NCI-H1092 (cell line): ENCODE measurements at places on chromosomes 16 and 17.

DNA sequence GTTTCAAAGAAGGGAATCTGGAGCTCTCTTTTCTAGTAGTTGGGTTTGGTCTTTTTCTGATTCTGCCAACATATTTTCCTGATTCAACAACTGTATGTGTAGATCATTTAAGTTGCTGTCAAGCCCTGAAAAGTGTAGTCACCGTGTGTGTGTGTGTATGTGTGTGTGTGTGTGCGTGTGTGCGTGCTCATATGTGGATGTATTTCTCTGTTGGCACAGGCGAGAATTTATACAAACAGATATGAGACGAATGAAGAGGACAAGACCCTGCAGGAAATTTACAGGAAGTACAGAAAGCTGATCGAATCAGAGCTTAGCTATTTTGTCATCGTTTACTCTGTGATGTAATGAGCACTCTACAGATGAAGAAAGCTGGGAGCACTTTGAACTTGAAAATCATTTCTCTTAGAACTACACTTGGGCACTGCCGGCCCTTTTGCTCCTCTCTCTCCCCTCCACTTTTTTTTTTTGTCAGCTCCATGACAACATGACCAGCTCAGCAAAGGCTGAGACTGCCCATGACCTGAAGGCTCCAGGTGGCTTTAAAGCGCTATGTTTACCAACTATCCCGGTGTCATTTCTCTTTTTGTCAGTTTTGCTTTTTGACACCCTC, 11.2 kb downstream of the FBXO39 start:
- DNase-seq: no peak

GRCh38 chr17:545156-545555, 169.5 kb downstream of the VPS53 start:
- no peak for DNase-seq

DNA sequence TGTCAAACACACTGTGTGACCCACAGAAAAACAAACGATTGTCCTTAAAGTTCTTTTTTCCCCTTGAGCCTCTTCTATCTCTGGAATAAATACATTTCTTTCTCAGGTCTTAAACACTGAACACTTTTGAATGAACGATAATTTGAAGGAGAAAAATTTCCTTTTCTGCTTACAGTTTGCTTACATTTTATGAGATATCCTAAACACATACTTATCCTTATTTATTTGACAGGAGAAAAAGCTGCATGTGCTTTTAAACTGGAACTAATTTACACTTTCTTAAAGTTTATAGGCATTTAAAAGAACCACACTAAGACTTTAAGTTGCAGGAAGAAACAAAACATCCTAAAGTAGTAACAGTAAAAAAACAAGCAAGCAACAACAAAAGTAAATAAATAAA, 4.7 kb upstream of the IGF2BP1 start:
- no peak for DNase-seq

DNA sequence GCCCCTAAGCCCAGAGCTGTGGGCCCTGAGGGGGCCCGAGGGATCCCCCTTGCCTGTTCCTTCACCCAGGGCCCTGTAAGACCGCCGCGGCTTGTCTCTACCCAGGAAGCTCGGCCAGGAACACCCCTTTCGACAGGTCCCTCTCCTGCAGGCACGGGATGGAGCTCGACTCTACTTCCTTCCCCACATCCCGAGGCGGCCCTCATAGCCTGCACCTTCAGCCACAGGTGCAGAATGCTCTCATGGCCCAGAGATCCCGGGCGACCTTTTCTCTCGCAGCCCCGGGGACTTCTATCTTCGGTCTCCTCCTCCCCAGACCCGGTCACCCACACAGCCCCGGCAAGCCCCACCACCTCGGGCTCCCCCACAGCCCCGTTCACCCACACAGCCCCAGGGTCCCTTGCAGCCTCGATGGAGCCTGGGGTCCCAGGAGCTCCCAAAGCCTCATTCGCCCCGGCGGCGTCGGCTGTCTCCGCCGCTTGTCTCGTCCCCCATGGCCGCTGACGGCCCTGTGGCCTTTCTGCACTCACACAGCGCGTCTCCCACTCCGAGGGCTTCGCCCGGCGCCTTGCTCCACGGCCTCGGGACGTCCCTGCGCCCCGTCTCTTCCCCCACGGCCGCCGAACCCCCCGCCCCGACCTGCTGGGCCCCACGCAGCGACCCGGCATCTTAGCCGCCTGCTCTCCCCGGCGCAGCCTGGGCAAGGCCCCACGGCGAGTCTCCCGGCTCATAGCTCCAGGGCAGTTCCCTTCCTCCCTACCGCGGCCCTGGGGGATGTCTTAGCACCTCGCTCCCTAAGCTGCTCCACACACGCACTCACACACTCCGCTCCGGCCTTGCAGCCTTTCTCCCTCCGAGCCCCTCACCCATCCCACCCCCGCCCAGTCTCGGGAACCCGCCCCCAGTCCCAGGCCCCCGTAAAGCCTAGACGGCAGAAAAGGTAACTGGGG, 650 bp downstream of the KIAA0753 start:
- no peak for DNase-seq

DNA sequence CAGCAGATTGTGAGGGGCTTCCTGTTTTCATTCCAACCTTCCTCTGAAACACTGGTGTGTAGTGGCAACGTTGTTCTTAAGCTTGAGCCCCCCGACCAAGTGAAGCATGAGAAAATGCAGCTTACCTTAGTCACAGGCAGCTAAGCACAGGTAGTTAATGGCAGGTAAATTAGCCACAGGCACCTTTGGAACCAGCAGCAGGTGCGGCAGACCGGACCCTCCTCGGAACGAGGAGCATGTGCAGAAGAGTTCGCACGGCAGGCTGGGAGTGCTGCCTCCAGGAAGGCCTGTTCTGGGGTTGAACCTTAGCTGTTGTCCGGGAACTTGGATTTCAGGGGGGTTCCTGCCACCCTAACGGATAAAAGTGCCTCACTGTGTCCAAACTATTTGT, 7.2 kb upstream of the IRF8 start:
- no peak for DNase-seq

DNA sequence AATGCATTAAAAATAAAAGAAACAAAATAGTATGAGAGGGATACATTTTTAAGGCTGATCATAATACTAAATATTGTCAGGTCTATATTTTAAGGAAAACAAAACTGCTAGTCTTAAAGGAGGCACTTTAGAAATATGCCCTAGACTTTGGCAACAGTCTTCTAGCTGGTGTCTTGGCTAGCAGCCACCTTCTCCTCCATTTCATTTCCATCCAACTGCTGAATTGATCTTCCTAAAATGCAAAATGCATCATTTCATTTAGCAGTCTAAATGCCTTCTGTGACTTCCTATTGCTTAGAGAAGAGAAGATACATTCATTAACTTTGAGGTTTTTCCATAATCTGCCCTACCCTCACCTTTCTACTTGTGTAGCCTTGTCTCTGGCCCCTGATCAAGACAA, 1404.1 kb downstream of the CDH11 start:
- DNase-seq: no peak

GRCh38 chr16:70753228-70753627, 47.7 kb downstream of the VAC14 start:
- no peak for DNase-seq

DNA sequence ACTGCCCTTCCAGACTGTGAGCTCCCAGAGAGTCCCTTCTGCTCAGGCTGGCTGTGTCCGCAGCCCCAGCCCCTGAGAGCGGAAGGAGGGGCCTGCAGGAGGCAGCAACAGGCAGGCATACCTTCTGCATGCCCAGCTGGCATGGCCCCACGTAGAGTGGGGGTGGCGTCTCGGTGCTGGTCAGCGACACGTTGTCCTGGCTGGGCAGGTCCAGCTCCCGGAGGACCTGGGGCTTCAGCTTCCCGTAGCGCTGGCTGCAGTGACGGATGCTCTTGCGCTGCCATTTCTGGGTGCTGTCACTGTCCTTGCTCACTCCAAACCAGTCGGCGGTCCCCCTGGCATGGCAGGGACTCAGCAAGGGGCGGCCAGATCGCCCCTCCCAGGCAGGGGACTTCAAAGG, 9.0 kb downstream of the RHBDF1 start:
- no peak for DNase-seq

- no peak for DNase-seq
Observed at GRCh38 chr17:42203354-42203753, 9.1 kb upstream of the GHDC start.

- DNase-seq: no peak
Observed at GRCh38 chr16:84318091-84318975, 23.7 kb downstream of the WFDC1 start.

DNA sequence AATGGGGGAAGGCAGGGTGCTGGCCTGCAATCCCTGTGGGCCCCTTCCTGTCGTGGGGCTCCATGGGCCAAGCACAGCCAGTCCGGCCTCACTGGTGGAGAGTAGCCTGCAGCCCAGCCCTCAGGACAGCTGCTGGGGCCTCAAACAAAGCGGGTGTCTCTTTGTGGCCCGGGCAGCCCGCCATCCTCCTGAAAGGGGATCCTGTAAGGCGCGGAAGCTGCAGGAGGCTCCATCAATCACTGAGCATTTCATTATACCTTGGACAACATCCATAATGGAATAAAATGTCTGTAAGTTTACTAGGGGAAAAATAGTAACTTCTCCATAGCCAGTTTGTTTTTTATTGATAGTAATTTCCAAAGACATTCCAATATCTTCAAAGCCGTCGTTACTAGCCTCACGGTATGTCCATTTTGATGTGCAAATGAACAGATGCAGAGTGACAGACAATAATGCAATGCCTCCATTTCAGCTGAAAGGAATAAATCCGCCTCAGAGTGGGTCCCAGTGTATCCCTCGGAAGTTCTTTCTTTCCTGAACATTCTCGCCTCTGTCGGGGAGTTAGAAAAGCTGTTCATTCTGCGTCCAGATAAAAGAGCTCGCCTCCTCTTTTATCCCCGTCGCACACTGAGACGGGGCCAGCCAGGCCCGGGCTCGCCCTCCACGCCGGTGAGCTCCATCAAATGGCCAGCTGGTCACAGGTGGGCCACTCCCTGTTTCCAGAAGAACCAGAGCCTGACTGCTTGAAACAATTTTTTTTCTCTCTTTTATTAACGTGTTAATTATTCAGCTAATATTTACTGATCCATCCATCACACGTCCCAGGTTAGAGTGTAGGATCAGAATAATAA, 14.4 kb downstream of the WSCD1 start:
- no peak for DNase-seq

- no peak for DNase-seq
Observed at GRCh38 chr17:71628306-71628705, 492.5 kb upstream of the SOX9 start.

DNA sequence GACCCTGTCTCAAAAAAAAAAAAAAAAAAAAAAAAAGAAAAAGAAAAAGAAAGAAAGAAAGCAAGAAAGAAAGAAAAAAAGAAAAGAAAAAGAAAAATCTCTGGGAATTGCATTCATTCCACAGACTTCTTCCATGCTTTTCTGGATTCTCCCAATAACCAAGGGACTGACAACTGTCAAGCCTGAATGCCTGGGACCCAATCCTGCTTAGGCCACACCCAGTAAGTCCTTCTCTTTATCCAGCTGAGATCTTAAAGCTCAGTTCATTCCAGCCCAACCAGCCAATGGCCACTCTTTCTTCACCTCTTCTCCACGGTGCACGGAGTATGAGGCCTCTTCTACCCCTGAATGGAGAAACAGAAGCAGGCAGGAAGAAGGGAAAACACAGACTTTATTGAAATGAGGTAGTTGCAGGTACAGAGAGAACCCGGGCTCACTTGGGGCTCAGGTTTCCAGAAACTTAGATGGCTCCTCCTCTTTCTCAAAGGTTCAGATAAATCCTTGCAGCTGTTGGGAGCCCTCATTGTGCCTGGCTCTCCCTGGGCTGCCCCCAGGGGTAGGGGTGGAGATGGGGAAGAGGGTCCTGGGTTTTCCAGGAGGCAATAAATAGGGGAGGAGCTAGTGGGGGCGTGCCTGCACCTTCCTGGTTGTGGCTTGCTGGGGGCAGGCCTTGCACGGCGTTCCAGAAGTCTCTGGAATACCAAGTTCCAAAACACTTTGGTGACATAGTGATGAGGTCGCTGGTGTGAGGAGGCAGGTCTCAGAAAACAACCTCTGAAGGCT, 2.5 kb downstream of the HOXB1 start:
- DNase-seq: no peak

GRCh38 chr16:65117811-65118448, 3.9 kb downstream of the CDH11 start:
- peak; percentile 65 for DNase-seq

- no peak for DNase-seq
Observed at GRCh38 chr16:15961060-15961511, 11.7 kb downstream of the ABCC1 start.

GRCh38 chr16:10812312-10813098, 6.1 kb downstream of the TVP23A start:
- DNase-seq: no peak

GRCh38 chr17:82690786-82691489, 7.6 kb downstream of the RAB40B start:
- DNase-seq: no peak

DNA sequence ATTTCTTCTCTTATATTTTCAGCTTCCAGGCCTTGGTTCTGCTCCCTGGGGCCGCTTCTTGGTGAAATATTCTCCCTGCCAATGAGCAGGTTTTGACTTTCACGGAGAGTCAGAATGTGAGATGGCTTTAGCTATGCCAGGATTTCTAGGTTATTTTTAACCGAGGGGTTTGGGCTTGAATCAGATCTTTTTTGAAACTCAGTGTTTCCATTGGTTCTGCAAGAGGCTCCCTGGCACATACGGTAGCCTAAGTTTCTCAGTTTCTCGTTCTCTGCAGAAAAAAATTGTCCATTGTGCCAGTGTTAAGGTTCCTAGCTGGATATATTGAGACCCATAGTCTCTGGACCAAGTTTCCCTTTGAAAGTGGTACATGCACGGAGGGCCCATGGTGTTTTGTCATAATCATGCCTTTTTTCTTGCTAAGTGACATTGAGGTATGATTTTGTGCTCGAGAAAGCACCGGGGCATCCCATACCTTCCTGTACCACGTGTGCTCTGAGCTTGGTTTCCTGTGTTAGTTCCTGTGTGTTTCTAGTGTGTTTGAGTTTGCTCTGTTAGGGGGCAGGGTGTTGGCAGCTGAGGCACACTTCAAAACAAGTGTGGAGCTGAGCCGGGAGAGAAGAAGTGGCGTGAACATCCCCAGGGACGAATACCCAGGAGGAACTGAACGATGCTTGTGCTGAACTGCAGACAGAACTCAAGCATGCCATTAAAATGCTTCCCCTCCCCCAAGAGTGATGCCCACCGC, 127.2 kb downstream of the HS3ST3B1 start:
- no peak for DNase-seq
